ENCODE measurements at places on chromosomes 3 and 15.
A peak's percentile ranks its signal among the peaks of the same experiment; 100 is the strongest.

- DNase-seq: no peak
These were observed 46.4 kb upstream of the PHLDB2 start for GRCh38 chr3:111812701-111813100.

DNA sequence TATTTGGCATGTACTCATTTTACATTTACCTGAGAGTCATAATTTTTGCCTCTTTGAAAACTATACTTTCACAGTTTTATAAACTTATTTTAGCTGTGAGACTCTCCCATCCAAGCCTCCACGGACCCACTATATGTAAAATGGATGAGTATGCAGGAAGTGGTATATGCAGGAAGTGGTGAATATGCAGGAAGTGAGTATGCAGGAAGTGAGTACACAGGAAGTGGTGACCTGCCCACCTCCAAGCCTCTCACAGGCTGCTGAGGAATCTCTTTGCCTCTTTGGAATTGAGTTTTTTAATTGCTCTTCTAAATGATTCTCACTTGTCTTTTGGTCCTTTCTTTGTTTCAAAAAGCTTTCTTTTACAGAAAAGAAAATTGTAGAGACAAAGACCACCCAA is 85.2 kb downstream of the KBTBD8 start:
- peak; percentile 9 for DNase-seq

- no peak for DNase-seq
These were observed 41.2 kb downstream of the KLF13 start for GRCh38 chr15:31367730-31368344.

GRCh38 chr15:40307421-40308211 is at the start of gene PLCB2:
TSS of gene PLCB2 (minus strand) at chr15:40307935. CDS start at chr15:40307672, 263 bp downstream.
- DNase-seq: peak; percentile 82

- DNase-seq: no peak
These were observed 132.3 kb upstream of the UMPS start for GRCh38 chr3:124597979-124598378.

GRCh38 chr3:67620869-67621268 is 33.5 kb downstream of the SUCLG2 start:
- no peak for DNase-seq

- no peak for DNase-seq
These were observed 11.6 kb upstream of the NR2C2 start for GRCh38 chr3:14935592-14936345.

- DNase-seq: no peak
These were observed 35.1 kb downstream of the USP3 start for GRCh38 chr15:63539521-63539920.

GRCh38 chr3:20773320-20773984 is 587.4 kb upstream of the SGO1 start:
- DNase-seq: no peak

DNA sequence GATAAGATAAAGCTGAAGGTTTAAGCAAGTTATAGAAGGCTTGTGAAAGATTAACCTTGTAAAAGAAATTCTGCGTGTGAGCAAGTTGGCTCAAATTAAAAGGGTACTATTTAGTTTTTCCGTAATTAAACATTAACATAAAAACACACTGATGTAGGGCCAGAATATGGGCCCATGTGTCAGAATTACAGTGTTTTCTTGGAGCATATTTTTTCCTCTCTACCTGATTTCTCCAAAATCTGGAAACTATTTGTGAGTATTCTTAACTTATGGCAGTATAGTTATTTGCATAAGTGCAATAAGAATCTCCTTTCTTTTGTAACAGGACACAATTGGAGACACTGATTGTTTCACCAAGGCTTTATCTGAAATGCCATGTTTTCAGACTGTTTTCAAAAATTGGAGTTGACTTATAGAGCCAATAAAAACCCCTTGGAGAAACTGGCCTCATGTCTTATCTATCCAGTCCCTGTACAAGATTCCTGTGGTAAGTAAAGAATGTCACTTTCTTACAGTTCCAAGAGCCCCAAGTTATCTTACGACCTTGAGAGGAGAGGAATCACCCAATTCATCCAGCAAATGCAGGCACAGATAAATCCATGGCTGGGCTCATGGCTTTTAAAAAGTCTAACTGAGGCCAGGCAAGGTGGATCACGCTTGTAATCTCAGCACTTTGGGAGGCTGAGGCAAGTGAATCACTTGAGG is 47.8 kb upstream of the P2RY1 start:
- no peak for DNase-seq

- DNase-seq: no peak
These were observed 507.2 kb upstream of the AGTR1 start for GRCh38 chr3:148190441-148190990.

DNA sequence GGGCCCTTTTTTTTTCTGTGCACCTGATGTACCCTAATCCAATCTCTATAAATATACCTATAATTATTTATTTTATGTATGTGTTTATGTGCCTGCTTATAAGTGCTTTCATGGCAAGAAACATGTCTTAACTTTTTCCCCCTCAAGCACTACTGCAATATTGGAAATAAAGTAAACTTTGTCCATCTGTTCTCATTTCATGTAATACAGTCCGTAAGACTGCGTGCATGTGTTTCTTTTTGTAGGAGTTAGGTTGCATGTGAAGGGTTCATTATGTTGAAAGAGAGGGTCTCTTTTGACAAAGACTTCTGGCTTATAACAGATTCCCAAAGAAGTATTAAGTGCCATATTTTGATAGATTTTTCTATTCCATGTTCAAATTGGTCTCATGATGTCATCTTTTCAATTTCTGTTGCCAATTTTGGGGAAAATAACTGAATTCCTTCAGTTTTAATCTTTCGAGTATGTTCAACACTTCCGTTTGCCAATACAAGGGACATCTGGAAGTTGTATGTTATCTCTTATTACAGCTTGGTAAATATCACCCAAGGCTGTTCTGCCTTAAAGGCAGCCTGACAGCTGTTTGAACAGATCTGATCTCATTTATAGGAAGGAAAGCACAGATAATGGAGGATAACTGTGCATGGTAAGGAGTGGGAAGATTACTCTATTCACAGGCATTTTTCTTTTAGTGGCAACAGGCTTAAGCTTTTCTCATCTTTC is 273.1 kb upstream of the SGO1 start:
- no peak for DNase-seq

- no peak for DNase-seq
These were observed 414.5 kb upstream of the MDFIC2 start for GRCh38 chr3:70726961-70727360.

GRCh38 chr15:88542342-88542733 is 4.1 kb downstream of the DET1 start:
- no peak for DNase-seq

DNA sequence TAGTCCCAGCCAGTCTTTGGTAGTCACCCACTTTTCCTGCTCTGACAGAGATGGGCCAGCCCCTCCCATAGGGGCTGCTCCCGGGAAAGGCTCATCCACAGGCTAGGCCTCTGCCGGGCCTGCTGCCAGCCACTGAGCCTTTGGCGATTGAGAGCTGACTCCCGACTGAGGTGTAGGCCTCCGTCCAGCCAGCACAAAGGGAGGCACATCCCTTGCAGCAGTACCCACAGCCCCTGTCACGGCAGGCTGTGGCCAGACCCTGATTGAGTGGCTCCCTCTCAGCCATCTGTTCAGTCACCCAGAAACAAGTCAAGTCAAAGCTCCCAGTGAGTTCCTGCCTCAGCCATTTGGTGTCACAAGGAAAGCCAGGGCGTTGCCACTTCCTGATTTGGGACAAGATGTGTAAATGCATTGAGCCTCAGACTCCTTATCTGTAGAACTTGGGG is 6.2 kb upstream of the PAK6 start:
- DNase-seq: no peak

- DNase-seq: no peak
These were observed 56.9 kb downstream of the SLC9A9 start for GRCh38 chr3:143791386-143791785.

DNA sequence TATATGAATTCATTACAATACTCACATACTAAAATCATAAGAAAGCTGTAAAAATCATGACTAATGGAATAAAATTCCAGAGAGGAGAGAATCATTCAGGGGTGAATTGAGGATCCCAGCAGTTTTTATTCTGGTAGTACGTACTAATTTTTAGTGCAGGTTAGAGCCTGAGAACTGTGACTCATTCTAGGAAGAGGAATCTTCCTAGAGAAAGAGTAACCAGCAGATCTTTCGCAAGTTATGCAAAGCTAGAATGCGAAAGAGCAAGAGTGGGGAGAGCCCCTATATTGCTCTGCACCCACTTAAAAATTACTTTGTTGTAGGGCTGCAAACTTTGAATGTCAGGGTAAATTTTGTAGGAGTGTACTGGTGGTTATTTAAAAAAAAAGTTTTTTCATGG is 303.6 kb upstream of the ARPP21 start:
- no peak for DNase-seq

GRCh38 chr3:13620776-13621365 is 71.9 kb downstream of the FBLN2 start:
- no peak for DNase-seq

GRCh38 chr3:184145111-184145524 is 10.0 kb downstream of the EIF2B5 start:
- no peak for DNase-seq

- DNase-seq: no peak
These were observed 101.7 kb downstream of the OSBPL10 start for GRCh38 chr3:31879365-31879764.

DNA sequence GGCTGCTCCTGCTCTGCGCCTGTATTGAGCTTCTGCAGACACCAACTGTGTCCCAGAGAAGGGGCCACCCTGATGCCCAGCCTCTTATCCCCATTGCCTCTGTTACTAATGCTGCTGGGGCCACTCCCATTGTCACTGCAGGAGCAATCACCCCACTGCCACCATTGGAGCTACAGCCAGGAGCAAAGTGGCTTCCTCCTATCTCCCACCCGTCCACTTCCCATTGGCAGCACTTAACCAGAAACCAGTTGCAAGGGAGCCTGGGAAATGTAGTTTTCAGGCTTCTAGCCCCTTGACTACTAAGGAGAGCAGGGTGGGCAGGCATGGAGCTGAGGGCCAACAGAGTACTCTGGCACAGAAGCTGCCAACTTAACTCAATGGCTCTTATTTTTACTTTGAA is 55.9 kb upstream of the KLF13 start:
- DNase-seq: no peak

DNA sequence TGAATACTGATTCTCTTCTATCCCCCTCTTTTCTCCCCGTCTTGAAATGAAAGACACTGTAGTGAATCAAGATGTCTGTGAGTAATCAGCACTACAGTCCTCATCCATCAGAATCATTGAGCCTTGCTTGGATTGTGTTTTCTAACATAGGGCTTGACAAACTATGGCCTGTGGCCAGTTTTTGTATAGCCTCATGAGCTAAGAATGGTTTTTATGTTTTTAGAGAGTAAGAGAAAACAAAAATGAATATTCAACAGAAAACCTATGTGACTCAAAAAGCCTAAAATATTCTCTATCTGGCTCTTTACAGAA is 55.2 kb downstream of the PPM1L start:
- no peak for DNase-seq

GRCh38 chr15:32953533-32953910 is 235.7 kb downstream of the GREM1 start:
- DNase-seq: no peak

- no peak for DNase-seq
These were observed 620.9 kb upstream of the UBE2E2 start for GRCh38 chr3:22582266-22582665.

- no peak for DNase-seq
These were observed 44.3 kb upstream of the XRN1 start for GRCh38 chr3:142492184-142492583.

- DNase-seq: no peak
These were observed 75.0 kb upstream of the WNT7A start for GRCh38 chr3:13954741-13955483.

GRCh38 chr3:71066849-71067261 is 516.7 kb downstream of the FOXP1 start:
- DNase-seq: no peak

DNA sequence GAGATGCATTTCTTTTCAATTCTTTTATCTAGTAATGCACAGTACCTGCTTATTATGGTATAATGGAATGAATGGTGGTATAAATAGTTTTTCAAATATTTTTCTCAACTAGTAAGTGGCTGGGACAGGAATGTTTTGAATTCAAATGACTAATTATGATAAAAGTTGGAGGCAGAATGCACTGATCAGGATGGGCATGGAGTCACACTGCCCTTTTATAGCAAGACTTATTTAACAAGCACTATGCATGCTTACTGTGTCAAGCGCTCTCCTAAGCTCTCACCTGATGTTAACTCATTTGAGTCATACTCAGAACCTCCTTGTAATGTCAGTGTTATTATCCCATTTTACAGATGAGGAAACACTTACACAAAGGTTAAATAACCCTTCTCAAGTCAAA is 221.8 kb downstream of the FEZF2 start:
- no peak for DNase-seq

GRCh38 chr3:39506863-39507262 is 39.4 kb downstream of the MOBP start:
- no peak for DNase-seq

DNA sequence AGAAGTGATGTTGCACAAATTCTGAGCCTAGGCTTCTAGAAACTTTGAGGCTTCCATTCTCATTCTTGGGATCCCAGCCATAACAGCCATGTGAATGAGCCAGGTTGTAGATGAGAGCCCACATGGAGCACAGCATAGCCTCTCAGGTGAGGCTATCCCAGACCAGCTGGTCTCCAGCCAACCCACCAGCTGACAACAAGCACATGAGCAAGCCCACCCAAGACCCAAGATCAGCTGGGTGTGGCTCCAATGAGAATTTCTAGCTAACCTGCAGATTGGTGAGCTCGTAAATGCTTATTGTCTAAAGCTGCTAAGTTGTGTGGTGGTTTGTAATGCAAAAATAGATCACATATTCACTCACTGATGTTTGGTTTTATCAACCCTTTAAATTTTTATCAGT is 14.4 kb downstream of the KY start:
- no peak for DNase-seq

GRCh38 chr3:31284776-31285175 is 247.9 kb upstream of the STT3B start:
- no peak for DNase-seq

GRCh38 chr15:68576235-68576892 is 2.4 kb upstream of the CORO2B start:
- DNase-seq: no peak

- DNase-seq: no peak
These were observed 89.4 kb downstream of the EFL1 start for GRCh38 chr15:82173108-82173507.

- DNase-seq: no peak
These were observed 576.2 kb downstream of the TUSC7 start for GRCh38 chr3:117285737-117286136.

DNA sequence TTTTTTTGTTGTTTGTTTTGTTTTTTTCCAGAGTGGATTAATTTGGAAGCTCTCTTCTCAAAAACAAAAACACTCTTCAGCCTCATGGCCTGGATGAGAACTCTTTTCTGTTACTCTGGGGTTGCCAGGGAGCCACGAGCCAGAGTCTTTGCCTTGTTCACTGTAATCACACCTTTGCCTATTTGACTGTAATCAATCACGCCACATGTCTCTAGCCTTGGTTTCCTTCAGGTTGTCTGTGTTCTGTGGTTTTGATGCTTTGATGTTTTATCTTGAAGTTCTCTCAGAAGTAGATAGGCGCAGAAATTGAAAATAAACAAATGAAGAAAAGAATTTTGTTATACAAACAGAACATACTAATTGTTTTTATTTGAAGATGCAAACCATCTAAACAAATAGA is 62.3 kb upstream of the IGF1R start:
- no peak for DNase-seq
